Thoracic aorta (tissue), 2 donors: ENCODE measurements at places on chromosomes 3 and 15. TPM values are rescaled to one million over a fixed set of nuclear protein-coding genes. Genes with fewer than 3 reads are reported as not detected.
A peak's percentile ranks its signal among the peaks of the same experiment; 100 is the strongest.

GRCh38 chr15:58053315-58054153, 12.0 kb downstream of the ALDH1A2 start:
- no peak for DNase-seq

Gene HACD3
- total RNA-seq: 31.0 TPM

DNA sequence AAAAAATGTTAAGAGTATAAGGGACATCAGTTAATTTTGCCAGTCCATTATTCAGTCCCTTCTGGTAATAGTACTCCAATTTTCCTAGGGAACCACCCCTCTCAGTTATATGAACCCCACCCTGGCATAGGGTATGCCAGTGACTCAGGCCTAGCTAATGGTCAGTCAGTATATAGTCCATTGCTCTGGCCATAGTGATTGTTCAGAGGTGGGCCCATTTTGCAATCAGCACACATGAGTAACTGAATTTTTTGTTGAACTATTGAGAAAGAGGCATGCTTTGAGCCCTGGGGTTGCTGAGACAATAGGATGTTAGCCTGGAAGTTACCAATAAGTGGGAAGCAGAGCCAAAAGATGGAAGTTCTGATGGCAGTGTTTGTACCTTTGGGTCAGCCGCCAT, 4.1 kb downstream of the LRCH3 start:
- peak; percentile 27 for DNase-seq

DNA sequence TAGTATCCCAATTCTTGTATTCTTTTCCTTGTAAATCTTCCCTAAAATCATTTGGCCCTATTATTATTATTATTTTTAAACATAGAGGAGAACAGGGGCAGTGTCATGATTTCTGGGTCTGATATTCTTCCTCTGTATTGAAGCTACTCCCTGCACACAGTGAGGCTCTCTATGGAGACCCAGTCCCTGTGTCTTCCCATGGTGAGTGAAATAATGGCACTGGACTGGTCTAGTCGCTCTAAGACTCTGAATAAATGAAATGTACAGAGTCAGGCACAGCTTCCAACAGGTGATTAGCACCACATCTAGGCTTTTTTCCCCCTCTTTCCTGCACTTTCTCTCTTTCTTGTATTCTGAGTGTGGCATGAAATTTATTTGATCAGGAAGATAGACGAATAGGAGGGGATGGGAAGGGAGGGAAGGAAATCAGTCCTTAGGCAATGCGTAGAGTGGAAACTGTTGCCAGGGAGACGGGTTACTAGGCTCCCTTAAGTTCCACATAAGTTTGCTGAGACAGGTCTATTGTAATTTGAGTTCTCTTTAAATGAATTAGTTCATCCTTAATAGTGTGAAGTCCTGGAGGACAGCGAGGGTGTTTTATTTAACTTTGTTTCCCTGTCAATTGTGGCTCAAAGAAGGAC, 49.0 kb upstream of the NDN start:
- DNase-seq: no peak

- no peak for DNase-seq
Observed at GRCh38 chr15:101288905-101289513, 6.0 kb downstream of the SNRPA1 start.

Gene GOLGA8R
- total RNA-seq: 8.8 TPM

GRCh38 chr3:99342383-99342782, 296.0 kb upstream of the COL8A1 start:
- DNase-seq: no peak

DNA sequence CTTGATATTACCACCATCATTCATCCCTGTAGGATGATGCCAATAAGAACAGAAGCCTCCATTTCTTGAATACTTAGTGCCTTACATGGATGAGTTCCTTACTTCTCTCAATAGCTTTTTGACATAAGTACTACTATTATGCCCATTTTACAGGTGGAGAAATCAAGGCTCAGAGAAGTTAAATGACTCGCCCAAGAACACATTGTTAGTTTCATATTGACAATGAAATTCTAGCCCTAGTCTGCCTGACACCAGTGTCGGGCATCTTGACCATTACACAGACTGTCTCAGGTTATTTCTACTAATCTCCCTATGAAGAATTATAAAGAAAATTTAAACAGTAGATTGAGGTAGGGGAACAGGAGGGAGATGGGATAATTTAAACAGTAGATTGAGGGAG, 52.5 kb upstream of the ARL8B start:
- no peak for DNase-seq

Gene FILIP1L
- total RNA-seq: 279 TPM

DNA sequence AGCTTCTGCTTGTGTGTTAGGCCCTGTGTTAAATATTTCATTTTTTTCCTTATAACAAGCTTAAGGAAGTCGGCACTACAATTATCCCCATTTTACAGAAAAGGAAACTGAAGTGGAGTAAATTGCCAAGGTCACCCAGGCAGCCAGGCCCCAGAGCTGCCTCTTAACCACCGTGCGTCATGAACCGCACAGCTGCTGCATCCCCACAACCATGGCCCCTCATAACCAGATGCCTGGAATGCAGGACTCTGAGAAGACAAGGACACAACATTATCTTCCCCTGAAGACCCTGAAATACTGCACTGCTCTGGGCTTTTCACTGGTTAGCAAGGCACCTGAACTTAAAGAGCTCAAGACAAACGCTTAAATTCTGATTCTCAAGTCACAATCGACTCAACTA, 14.6 kb downstream of the LRIG1 start:
- no peak for DNase-seq

Gene LTF
- 3.0 TPM for total RNA-seq

Gene SLITRK3
- not detected for total RNA-seq

- no peak for DNase-seq
Observed at GRCh38 chr3:8423307-8423706, 78.3 kb upstream of the LMCD1 start.

GRCh38 chr15:58484791-58485600, 53.2 kb downstream of the LIPC start:
- no peak for DNase-seq

Gene GASK1A
- 37.3 TPM for total RNA-seq

Gene A4GNT
- not detected for total RNA-seq

Gene TLR9
- not detected for total RNA-seq

- DNase-seq: peak; percentile 15
Observed at GRCh38 chr3:44198284-44199269, 43.1 kb upstream of the TOPAZ1 start.

DNA sequence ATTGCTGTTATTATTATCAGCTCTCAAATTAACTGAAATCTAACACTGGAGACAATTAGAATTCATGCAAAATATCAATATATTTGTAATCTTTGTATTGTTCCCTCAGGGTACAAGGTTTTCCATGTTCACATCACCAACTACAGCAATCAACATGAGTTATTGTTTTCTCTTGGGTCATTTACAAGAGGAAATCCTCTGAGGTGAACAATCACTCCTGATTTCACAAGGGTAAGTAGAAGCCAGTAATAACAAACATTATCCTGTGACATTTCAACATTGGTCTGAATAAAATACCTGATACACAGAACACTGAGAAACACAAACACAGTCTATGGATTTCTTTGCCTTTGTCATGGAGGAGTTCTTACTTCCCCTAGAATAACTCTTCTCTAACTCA, 174.0 kb downstream of the SUCNR1 start:
- no peak for DNase-seq

DNA sequence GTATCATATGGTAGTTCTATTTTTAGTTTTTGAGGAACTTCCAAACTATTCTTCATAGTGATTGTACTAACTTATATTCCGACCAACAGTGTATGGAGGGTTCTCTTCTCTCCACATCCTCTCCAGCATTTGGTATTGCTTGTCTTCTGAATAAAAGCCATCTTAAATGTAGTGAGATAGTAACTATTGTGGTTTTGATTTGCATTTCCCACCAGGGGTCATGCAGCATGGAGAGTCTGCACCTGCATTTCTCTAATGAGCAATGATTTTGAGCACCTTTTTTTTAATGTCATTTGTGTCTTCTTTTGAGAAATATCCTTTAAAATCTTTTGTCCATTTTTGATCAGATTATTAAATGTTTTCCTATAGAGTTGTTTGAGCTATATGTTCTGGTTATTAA, 718.5 kb downstream of the ZBBX start:
- DNase-seq: no peak

Gene ZIC4
- not detected for total RNA-seq

GRCh38 chr15:99086327-99086667, 18.6 kb upstream of the SYNM start:
- DNase-seq: no peak

Gene ZNF860
- total RNA-seq: 0.81 TPM

- no peak for DNase-seq
Observed at GRCh38 chr3:8320711-8321458, 180.7 kb upstream of the LMCD1 start.

DNA sequence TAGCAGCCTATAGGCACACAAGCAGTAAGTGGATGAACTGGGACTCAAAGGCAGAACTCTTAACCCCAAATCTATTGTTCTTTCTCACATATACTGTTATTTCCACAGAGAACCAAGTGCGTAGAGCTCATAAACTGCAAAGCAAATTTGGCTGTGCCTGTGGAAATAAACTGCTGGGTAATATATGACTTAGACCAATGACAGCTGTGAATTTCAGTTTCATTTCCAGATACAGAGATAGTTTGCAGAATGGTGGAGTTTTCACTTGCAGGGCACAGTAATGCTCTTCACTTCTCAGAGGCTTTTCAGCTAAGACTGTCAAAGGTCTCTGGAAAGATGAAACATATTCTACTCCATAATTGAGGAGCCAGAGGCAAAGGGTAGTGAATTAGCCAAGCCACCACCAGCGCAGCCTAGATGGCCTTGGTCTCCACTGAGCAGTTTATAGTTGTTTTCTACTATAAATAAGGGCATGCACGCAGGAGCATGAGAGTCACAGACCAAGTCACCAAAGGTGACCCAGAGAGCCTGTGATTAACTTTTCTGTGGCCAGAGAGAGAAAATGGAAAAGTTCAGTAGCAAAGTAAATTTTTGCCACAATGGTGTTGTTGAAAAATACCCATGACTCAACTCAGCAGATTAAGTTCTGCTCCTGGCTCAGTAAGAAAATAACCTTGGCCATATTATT, 180.7 kb upstream of the GRM7 start:
- DNase-seq: no peak

- DNase-seq: no peak
Observed at GRCh38 chr3:150599611-150600297, 3.4 kb upstream of the SELENOT start.

GRCh38 chr3:86814918-86815655, 175.9 kb downstream of the VGLL3 start:
- no peak for DNase-seq
